ENCODE measurements at places on chromosomes 11 and 22. TPM values are rescaled to one million over a fixed set of nuclear protein-coding genes. Genes with fewer than 3 reads are reported as not detected.

- no peak for DNase-seq
Measured at GRCh38 chr11:131938351-131938751, 567.9 kb downstream of the NTM start.

DNA sequence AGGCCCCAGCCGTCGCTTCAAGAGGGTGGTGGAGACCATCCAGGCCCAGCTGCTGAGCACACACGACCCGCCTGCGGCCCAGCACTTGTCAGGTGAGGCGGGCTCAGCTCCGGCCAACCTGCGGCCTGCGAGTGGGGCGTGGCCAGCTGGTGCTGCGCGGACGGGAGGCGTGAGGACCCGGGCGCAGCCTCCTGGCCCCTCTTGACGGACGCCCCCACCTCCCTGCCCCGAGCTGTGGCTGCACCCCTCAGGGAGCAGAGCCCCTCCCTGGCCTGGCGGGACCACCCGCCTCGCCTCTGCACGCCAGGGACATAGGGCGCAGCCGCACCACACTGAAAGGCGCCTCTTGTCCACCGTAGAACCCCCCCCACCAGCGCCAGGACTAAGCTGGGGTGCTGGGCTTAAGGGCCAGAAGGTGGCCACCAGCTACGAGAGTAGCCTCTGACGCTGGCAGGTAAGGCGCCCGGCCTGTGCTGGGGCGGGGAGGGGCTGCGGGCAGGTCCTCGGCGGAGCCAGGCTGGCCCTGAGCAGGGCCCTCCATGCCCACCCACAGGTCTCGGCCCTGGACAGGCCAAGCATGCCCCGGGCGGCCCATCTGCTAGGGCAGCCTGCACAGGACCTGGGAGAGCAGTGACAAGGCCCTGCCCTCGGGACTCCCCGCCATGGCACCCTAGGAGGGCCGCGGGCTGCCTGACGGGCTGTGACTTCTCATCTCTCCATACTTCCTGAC lies 29.8 kb downstream of the MOB2 start:
- DNase-seq: no peak

DNA sequence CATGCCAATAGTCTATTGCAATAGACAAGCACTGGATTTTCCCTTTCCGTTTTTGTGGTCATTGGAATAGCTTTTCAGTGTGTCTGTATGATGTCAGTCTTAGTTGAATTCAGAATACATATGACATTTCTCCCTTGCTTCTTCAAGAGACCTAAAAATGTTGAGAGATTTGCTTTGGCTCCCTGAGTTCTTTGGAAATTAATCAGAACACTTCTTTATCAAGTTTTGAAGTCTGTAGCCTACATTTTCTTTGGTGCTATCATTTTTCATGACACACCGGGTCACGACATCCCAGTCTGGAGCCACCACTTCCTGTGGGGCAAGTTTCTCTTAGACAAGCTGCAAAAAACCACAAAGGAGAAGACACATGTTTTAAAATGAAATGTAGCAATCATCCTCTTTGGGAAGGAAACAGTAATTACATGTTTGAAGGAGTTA lies 847.1 kb downstream of the OPCML start:
- no peak for DNase-seq

DNA sequence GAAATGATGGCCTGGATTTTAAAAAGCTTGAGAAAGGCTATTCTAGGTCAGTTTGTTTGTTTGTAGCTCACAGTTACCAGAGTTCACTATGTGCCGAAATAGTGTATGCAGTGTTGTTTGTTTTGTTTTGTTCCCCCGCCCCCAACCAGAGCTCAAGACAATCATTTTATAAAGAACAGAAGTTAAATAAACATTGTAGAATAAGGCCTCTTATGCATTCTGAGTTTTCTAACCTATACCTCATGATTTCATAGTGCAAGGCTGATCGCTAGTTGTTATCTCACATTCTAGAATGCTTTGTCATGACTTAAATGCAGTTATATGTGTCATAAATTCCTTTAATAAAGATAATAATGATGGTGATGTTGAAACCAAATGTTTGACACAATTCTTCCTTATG lies 7.8 kb downstream of the KCNA4 start:
- no peak for DNase-seq

DNA sequence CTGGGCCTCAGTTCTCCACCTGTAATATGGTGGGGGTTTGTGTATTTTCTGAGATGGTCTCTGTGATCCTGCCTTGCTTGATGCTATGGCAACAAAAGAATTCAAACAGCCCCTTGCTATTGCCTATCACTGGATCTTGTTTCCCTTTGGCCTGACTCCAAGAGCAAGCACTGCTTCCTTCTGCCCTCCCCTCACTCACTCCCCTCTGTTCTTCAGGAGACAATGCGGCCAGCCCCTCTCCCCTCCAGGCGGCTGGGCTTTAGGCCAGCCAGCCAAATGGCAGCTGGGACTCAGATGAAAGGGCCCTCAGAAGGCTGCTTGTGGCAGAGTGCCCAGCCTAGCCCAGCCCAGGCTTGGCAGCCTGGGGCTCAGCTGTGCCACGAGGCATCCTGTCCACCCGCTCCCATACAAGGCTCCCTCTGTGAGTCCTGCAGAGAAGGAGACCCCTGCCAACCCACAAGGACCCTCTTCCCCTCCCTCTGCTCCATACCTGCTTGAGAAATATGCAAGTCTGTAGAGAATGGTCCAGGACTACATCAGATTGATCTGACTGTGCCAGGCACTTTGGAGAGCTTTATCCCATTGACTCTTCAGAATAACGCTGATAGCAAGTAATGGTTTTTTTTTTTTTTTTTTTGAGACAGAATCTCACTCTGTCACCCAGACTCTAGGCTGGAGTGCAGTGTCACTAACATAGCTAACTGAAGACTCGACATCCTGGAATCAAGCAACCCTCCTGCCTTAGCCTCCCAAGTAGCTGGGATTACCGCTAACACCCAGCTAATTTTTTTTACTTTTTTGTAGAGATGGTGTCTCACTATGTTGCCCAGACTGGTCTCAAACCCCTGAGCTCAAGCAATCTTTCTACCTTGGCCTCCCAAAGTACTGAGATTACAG lies 7.6 kb upstream of the KCTD14 start:
- peak; percentile 78 for DNase-seq

GRCh38 chr11:95977534-95978174 lies 53.7 kb upstream of the MTMR2 start:
- no peak for DNase-seq

GRCh38 chr22:41925783-41926460 lies 684 bp downstream of the TNFRSF13C start:
- DNase-seq: peak; percentile 89

DNA sequence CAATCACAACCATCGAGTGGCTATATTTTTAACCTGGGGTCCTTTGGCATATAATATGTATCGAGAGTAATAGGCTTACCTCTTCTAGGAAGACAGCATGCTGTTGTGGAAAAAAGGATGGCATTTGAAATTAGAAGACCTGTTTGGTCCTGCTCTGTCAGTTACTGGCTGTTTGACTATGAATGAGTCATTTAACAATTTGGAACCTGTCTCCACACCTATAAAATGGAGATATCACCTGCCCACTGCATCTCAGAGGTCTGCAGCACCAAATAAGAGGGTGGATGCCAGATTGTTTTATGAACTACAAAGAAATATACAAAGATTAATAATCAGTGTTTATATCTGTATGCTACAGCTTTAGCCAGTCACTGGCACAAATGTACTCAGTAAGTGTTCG lies 60.8 kb downstream of the SLC25A17 start:
- no peak for DNase-seq

MYRF gene
- 10.2 TPM for total RNA-seq

ZNF280A gene
- total RNA-seq: not detected

SOX6 gene
- total RNA-seq: 5.8 TPM

PLEKHB1 gene
- 11.4 TPM for total RNA-seq
